ENCODE measurements at places on chromosomes 7 and 10. TPM values are rescaled to one million over a fixed set of nuclear protein-coding genes. Genes with fewer than 3 reads are reported as not detected.

GRCh38 chr7:83640240-83640639 lies 8.7 kb downstream of the SEMA3E start:
- DNase-seq, result no peak

- no peak for DNase-seq
These were observed 250.5 kb downstream of the SDK1 start for GRCh38 chr7:3551536-3551935.

DNA sequence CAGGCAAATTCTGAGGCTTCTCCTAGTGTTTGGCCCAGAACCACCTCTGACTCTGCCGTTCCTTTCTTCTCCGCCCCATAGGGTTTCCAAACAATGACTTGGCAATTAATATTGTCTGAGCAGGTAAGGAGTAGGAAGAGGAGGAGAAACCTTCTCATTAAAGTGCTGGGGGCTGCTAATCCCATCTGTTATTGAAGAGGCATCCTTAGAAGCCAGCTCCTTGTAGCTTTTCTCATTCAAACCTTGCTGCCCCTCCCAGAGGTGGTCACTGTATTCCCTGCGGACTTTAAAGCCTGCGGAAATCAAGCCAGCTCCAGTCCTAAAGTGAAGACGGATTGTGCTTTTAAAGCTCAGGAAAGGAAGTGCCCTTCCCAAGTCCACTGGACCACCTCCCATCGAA lies 1.4 kb upstream of the NKX1-2 start:
- no peak for DNase-seq

Gene AKR1C4
- not detected for total RNA-seq

Gene LOXL4
- not detected for total RNA-seq
